Natural killer cell (primary cell): ENCODE measurements at places on chromosomes 11 and 22. TPM values are rescaled to one million over a fixed set of nuclear protein-coding genes. Genes with fewer than 3 reads are reported as not detected.

SLC7A4 gene
- not detected for total RNA-seq

- no peak for DNase-seq
These were observed 86.7 kb downstream of the TBC1D22A start for GRCh38 chr22:46849101-46849500.

DNA sequence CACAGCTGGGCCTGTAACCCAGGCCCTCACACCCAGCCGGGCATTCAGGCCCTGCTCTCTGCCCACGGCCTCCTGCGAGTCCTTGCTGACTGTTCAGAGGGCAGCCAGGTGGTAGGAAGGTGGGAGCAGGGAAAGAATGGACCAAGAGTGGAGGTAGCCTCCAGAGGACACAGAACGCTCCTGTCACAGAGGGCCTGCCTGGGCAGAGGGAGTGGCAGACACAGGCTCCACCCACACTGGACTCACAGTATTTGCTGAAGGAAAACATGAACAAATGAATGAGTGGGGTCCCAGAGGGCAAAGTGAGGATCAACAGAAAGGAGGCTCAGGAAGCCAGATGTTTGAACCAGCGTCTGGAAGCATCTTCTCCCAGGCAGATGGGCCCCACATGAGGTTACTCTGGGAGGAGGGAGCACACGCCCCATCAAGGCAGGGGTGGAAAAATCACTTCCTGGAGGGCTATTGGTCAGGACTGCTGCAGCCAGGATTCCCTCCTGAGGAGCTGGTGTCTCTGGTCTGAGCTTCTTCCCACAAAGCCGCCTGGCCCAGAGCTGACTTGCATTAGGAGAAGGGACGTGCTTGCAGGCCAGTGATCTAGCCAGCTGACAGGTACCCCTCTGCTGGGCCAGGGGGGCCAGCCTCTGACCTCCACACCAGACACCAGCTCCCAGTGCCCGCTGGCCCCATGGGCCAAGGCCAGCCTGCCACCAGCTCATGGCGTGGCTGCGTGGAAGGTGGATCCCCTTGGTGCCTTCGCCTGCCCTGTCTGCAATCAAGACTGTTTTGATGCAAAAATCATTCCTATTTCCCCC, 84.0 kb downstream of the THAP12 start:
- DNase-seq: no peak

DNA sequence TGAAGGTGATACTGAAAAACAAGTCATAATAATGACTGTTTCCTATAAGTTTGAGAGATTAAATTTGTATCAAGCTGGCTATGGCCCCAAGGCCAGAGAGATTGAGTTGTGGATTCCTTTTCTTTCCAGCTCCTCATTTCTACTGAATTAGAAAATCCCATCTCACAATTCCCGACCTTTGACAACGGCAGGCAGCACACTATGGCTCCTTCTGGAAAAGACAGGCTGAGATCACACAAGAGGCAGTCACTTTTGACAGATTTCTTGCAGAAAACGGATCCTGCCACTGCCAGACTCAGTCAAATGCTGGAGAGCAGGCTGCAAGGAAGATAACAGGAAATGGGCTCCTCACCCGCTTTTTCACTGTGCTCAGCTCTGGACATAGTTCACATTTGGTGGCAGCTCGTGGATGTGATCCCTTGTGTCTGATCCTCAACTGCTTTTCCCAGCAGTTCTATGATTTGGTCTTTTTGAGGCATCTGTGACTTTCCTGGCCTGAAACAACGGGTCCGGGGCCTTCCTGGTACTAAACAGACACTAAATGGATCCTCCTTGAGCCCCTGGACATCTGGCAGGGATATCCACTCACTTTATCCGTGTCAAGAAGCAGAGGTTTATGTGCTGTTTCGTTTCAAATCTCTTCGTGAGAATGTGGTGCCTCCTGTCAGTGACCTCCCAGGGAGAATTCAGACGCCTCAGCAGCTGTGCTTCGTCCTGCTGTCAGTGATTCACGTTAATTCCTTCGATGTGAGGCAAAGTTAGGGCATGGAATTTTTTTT, 26.1 kb upstream of the RTL6 start:
- DNase-seq: no peak

GRCh38 chr11:214083-214482, 6.6 kb downstream of the RIC8A start:
- no peak for DNase-seq

APOL6 gene
- 116 TPM for total RNA-seq

DNA sequence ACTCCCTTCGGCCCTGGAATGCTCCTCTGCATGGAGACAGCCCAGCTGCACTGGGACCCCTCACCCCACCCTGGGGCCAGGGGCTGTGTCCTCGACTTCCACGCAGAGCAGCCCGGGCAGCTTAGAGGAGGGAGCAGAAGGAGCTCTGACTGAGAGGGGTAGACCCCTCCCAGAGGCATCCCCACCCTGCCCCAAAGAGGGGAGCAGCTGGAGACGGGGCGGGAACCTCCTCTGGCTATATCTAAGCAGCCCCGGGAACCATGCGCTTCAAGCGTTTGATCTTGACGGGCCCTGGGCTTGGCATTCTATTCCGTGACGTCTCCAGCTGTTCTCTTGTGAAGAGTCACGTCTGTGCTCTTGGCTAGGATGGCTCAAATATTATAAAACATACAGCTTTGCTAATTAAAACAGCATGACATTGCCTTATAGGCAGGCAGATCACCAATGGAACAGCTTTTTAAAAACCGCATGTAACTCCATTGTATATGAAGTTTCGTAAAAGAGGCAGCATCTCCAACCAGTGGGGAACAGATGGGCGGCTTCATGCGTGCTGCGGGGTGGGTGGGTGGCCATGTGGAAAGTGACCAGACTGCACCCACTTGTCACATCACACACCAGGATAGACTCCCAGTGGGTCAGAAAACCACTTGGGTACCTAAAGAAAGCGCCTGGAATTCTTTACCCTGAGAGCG, 7.7 kb downstream of the KCNQ1 start:
- no peak for DNase-seq

- no peak for DNase-seq
These were observed 72.1 kb downstream of the ELFN2 start for GRCh38 chr22:37355174-37355573.

GRCh38 chr11:1530686-1531448, 41.2 kb downstream of the DUSP8 start:
- DNase-seq: no peak

- no peak for DNase-seq
These were observed 12.7 kb downstream of the CCDC73 start for GRCh38 chr11:32781721-32782120.

GRCh38 chr22:41989246-41989645, 9.3 kb upstream of the WBP2NL start:
- no peak for DNase-seq

PIWIL4 gene
- total RNA-seq: 2.0 TPM

BEST1 gene
- total RNA-seq: 0.32 TPM

GAL3ST3 gene
- total RNA-seq: not detected

NRXN2 gene
- total RNA-seq: 9.6 TPM

- no peak for DNase-seq
These were observed 666 bp downstream of the SLC25A18 start for GRCh38 chr22:17563936-17564391.

DNA sequence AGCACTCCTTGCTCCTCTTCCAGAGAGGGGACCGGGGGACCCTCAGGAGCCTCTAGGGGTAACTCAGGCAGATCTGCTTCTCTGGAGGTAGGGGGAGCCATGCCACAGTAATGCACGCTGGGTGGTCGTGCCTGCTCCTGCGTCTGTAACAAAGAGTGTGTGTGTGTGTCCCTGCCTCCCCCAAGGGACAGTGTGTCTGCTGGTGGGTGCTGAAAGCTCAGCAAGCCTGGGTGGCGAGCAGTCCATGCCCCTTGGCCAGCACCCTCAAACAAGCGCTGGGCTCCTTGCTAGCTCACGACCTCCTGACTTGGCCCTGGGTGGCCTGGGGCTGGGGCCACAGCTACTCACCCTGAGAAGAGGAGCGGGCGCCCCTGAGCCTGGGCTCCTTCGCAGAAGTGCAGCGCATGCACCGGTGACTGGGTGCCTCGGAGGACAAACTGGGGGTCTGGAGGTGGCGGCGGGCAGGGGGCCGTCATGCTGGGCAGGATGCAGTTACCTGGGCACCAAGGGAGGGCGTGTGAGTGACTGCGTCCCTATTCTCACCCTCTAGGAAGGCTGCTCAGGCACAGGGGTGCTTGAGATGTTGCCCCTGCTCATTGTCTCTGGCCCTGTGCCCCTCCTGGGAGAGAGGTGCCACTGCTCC, 33.7 kb downstream of the GNB1L start:
- peak; percentile 12 for DNase-seq

- DNase-seq: no peak
These were observed 92.8 kb downstream of the NXPE2 start for GRCh38 chr11:114771172-114771571.

- DNase-seq: no peak
These were observed 3.8 kb downstream of the INPPL1 start for GRCh38 chr11:72228229-72228843.

OR9G4 gene
- not detected for total RNA-seq

ZNF280B gene
- total RNA-seq: 1.8 TPM

RFPL1 gene
- not detected for total RNA-seq

DNA sequence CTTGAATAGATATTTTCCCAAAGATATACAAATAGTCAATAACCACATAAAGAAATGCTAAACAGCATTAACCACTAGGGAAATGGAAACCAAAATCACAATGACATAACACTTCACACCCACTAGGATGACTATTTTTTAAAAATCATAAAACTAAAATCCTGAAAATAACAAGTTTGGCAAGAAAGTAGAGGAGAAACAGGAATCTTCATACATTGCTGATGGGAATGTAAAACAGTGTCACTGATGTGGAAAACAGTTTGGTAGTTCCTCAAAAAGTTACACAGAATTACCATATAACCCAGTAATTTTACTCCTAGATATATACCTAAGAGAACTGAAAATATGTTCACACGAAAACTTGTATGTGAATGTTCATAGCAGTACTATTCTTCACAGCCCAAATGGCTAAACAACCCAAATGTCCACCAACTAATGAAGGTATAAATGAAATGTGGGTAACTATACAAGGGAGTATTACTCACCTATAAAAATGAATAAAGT, 12.5 kb downstream of the PICALM start:
- no peak for DNase-seq

DNA sequence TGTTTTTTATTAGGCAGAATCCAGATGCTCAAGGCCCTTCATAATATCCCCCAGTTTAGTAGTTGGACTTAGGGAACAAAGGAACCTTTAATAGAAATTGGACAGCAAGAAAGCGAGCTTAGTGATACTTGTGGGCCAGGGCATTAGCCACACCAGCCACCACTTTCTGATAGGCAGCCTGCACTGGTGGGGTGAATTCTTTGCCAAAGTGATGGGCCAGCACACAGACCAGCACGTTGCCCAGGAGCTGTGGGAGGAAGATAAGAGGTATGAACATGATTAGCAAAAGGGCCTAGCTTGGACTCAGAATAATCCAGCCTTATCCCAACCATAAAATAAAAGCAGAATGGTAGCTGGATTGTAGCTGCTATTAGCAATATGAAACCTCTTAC, 1.4 kb downstream of the HBB start:
- DNase-seq: no peak

- no peak for DNase-seq
These were observed 301.3 kb upstream of the TENM4 start for GRCh38 chr11:79742176-79742575.

DNA sequence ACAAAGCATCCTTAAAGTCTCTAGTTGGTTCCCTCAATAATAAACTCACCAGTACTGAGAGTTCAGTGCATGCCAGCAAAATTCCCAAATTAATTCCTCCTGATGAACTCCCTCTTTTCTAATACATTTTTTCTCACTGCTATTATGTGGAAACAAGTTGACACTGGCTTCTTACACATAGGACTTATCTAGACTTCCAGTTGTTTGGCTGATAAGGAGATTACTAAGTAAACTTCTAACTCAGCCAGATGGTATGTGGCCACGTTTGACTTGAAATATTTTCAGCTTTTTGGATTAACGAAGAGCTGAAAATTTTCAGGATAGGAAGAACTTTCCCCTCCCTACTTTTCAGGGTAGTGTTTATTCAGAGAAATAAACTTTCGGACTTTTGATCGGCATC, 1154.2 kb upstream of the TENM4 start:
- DNase-seq: no peak

- peak; percentile 33 for DNase-seq
These were observed 14.5 kb downstream of the SERPINH1 start for GRCh38 chr11:75576499-75576918.

DNA sequence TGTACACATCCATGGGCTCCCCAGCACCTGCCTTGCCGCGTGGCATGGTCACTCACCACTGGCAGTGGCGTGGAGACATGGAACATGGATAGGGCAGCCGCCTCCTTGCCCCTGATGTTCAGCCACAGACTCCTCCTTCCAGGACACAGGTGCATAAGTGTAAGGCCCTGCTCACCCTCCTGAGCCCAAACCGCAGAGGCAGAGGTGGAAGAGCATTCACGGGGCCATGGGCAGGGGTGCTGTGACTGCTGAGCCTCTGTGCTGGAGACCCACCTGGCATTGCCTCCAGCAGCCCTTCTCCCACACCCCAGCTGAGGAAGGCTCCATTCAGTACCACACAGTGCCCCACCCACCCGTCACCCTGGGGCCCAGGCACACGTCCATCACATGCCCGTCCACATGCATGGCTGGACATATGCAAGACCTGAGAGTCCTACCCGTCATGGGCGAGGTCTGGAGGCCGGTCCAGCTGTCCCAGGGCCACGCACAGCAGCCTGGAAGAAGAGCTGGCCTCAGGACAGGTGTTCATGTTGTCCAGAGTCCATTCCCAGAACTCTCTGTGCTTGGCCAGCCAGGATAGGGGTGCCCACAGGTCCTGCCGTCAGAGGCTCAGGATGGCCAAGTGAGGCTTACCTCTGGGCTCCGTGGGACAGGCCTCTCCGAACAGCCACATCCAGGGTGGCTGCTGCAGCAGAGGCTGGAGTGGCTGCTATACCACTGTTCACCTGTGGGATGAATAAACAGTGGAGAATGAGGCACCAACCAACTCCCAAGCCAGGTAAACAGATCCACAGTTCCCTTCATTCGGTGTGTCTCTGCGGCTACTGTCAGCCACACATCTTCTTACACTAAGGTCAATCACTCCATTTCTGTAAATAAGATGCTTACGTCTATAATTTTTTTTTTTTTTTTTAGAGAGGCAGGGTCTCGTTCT, 1.7 kb upstream of the TUBGCP6 start:
- no peak for DNase-seq

DNA sequence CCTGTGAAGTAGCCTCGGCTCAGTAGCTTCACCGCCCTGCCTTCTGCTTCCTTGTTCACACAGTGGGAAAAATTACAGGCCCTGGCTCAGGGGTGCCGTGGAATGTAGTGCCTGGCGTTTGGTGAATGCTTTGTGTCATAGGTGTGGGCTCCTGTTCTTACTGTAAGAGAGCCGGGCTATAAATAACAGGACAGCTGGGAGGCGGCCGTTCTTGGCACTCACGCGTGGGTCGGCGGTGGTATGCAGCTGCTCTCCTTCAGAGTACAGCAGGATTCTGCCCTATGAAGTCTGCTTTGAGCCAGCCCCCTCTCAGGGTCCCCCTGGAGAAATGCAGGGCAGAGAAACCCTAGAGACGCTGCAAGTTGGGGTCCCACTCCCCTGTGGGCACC, 84.2 kb downstream of the CTTN start:
- DNase-seq: no peak

DNA sequence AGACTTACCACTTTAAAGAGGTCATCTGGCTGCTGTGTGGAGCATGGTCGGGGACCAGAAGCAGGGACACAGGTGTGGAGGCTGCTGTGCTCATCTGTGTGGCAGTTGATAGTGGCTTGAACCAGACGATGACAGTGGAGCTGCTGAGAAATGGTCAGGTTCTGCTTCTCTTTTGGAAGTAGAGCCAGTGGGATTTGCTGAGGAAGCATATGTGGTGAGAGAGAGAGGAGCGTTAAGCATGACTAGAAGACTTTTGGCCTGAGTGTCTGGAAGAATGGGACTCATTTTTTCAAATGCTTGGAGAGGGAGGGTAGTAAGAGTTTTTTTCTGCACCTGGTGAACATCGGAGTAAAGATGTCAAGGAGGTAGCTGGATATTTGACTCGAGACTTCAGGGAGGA, 12.5 kb upstream of the SREBF2 start:
- no peak for DNase-seq

DCHS1 gene
- total RNA-seq: 0.83 TPM
